Activated T-cell treated with anti-CD3 and anti-CD28 coated beads, Interleukin-2, amount 50 U/mL, for 72 hours (primary cell): ENCODE measurements at places on chromosomes 4 and X. TPM values are rescaled to one million over a fixed set of nuclear protein-coding genes. Genes with fewer than 3 reads are reported as not detected.

GRCh38 chr4:140609548-140610425 lies 41.0 kb upstream of the UCP1 start:
- no peak for DNase-seq

- DNase-seq: no peak
Measured at GRCh38 chr4:1255699-1256098, 6.8 kb upstream of the CTBP1 start.

- no peak for DNase-seq
Measured at GRCh38 chrX:40310447-40310846, 212.7 kb upstream of the BCOR start.

DNA sequence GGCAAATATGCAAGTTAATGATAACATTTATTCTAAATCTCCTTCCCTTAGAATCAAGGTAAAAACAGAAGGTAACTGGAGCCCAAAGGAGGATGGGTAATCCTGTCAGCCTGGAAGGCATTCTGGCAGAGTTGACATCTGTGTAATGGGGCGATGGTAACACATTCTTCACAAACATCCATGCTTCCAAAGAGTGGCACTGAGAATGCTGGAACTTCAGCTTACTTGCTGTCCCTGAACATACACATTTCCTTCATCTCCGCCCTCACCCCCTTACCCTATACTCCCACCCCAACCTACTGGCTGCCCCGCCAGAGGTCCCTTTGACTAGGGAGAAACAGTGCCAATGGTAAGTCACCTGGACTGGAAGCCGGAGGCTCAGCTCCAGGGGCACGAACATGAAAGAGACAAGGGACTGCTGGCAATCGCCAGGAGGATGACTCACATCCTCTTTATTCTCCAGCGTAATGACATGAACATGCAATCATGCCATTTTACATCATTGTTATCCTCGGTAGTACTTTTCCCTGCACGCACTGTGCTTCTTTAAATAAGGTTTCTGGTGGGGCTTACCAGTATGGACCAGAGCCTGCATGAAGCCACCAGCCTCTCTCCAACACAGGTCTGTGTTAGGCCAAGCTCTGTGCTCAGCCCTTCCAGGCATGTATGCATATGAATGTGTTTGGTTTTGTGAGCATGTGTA lies 694.2 kb upstream of the TENM3 start:
- no peak for DNase-seq

DNA sequence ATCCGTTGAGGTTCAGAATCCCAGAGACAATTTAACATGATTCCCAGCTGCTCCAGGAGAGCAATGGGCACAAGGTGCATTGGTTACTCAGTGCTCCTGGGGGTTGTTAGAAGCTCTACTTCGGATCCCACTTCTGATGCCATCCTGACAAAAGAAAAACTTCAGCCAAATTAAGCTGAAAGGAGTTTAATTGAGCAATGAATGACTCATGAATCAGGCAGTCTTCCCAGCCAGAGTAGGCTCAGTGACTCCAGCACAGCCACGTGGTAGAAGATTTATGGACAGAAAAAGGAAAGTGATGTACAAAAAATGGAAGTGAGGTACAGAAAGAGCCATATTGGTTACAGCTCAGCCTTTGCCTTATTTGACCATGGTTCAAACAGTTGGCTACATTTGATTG lies 95.7 kb downstream of the PWWP3B start:
- no peak for DNase-seq

- no peak for DNase-seq
Measured at GRCh38 chr4:128285085-128285997, 2.3 kb downstream of the PGRMC2 start.

- no peak for DNase-seq
Measured at GRCh38 chrX:139186991-139187390, 343.5 kb upstream of the F9 start.

GRCh38 chr4:109418588-109418987 lies 15.0 kb upstream of the SEC24B start:
- DNase-seq: no peak

DNA sequence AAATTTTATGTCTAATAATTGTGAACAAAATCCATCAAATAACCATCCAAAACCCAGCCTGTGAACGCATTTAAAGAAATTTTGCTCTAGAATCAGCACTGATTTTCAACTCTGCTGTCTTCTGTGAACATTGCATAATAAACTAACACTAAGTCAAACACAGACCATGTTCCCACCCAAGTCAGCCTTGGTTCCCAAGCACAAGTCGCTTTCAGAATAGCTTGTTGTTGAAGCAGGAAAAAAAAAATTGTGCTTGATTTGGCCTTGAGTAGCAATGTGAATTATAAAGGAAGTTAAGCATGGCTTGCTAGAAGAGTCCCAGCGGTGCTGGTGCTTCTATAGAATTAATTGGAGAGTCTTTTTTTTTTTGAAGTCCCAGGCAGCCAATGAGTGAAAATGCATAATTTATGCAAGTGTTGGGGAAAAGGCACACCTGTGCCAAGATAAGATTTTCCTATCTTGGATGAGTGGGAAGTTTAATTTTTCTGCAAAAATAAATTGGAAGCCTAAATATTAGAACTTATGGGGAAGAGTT lies 42.1 kb downstream of the HHIP start:
- no peak for DNase-seq

DNA sequence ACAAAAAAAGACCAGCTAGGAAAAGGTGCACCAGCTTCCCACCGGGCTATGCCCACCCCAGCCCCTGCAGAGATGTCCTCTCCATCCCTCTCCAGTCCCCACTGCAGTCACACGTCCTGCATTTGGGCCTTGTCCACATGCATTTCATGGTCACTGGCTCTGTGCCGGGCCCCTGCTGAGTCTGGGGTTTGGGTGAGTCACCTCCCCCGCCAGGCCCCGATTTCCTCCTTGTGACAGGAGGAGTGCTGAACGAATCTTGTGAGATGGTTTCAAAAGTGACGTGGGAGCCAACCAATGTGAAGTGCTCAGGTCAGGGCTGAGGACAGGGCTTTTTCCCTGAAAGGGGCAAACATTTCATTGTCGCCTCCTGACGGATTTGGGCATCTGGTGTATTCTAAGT lies 7.1 kb downstream of the CPZ start:
- DNase-seq: no peak

GRCh38 chrX:10098270-10098713 lies 58.5 kb upstream of the CLCN4 start:
- peak; percentile 65 for DNase-seq

DNA sequence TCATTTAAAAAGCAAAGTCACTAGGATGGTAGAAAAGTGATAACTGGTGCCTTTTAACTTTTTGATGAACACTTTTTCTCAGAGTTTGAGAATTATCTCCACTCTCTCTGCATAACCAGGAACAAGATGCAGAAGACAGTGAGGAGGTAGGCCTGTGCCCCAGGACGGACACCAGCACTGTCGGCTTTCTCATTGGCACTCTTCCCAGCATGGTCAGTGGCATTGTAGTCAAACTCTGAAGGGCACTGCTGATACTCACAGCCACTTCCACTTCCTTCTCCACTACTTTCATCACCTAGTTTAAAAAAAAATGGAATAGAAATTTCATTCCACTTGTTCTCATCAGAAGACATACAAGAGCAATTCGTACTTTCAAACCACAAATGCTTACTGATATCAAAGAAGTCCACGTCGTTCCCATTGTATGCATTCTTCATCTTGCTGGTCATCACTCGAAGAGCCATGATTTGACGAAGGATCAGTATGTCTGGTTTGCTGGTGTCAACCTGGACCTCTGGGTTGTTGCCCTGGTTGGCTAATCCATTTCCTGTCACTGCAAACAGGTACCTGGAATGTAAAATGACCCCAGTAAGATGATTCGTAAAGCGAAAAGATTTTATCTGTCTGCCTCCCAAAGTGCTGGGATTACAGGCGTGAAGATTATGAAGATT lies 84.8 kb upstream of the TFDP3 start:
- no peak for DNase-seq

GRCh38 chrX:23902419-23902818 lies 5.3 kb downstream of the APOO start:
- DNase-seq: no peak

DNA sequence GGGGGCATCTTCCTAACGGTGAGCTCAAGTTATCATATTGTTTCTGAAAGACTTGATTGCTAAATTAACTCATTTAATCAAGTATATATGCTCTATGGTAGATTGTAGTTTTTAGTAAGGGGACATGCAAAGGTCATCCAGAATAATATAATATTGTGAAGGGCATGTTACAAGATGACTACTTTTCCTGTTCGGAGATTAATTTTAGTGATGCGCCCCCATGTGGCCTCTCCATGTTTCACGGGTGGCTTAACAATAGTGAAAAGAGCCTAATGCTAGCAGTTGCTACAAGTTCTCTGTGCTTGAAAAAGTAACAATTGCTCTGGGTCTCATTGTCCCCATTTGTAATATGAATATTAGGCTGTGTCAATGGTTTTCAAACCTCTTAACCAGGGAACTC lies 12.2 kb downstream of the SMPX start:
- peak; percentile 34 for DNase-seq

- no peak for DNase-seq
Measured at GRCh38 chr4:159010100-159010499, 92.8 kb upstream of the RAPGEF2 start.

DNA sequence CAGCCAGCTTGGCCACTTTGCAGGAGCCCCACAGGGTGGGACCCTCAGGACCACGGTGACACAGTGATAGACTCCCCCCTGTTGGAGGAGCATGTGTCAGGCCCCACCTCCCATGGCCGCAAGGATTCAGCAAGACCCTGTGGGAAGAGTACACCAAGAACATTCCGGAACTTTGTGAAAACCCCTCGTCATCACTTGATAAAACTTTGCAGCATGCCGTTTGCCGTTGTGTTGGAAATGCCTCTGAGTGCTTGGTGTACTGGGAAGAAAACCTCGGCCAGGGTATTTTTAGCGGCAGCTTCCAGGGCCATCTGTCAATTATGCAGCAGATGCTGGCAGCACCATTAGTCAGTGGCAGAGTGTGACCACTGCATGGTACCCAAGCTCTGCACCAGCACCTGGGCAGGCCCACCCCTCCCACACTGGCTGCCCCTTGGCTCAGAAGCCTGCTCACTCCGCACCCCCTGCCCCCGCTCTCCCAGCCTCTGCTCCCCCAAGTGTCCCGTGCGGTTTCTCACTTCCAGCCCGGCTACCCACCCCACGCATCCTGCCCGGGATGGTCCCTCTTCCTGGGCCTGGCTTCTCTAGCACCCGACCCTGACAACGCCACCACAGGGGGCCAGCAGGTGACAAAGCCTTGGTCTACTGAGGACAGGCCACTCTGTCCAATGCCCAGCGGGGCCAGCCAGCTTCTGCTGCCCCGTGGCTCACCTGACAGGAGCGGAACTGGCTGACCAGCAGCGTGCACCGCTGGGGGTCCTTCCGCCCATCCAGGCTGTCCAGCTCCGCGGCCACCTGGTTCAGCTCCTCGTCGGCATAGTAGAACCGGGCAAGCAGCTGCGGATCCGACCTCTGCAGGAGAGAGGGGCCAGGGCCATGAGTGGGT lies 65.0 kb downstream of the ZFYVE28 start:
- no peak for DNase-seq

- peak; percentile 6 for DNase-seq
Measured at GRCh38 chrX:107716118-107716684, 59.4 kb downstream of the TSC22D3 start.

- no peak for DNase-seq
Measured at GRCh38 chr4:177427192-177427591, 15.0 kb downstream of the AGA start.

GRCh38 chr4:90007494-90008167 lies 113.0 kb downstream of the MMRN1 start:
- DNase-seq: no peak

DNA sequence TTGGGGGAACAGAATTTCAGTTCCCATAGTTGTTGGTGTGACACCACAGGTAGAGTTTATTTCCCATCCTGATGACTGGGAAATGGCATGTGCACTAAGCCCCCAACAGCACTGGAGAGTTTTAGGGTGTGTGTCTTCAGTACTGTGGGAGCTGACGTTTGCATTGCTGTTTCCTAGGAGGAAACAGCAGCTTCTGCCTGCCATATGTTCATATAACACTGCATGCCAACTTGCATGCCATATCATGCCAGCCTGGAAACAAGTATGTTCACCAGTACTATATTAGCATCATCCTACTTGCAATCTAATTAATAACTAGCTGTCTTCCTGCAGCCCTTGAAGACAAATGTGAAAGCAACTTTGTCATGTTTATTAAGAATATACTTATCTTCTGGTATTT lies 58.2 kb downstream of the NAA11 start:
- no peak for DNase-seq

GRCh38 chr4:117512414-117512813 lies 427.0 kb upstream of the TRAM1L1 start:
- DNase-seq: no peak

DNA sequence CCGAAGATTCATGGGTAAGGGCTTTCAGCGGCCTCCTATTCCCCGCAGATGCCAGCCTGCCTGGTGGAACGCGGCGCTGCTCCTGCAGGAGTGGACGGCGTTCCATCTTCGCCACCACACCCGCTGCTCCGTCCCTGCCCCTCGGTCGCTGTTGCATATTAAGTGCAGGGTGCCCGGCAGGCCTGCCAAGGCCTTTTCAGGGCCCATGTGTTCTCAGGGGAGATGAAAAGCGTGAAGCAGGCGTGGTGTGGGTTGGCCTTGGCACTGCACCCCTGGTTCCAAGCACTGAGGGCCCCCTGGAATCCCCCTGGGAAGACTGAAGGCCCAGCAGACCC lies 52.0 kb downstream of the SORCS2 start:
- no peak for DNase-seq

- no peak for DNase-seq
Measured at GRCh38 chr4:92035666-92036065, 268.1 kb upstream of the GRID2 start.

DNA sequence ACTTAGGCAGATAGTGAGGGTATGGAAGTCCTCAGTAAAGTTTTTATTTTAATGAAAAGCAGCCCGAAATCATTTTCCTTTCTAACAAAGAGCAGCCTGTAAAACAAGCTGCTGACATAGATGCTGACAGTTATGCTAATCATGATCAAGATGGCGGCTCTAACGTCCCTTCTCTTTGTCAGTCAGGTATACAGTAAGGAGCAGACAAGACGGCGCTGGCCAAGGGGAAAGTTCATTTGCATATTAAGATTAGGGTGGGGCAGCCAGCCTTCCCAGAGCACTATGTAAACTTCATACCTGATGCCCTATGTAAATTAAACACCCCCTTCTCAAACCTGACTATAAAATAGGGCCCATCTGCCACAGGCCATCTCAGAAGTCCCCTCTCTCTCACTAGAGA lies 76.9 kb downstream of the MAGEB10 start:
- no peak for DNase-seq

GRCh38 chr4:18938343-18939099 lies 917.0 kb upstream of the LCORL start:
- no peak for DNase-seq

GRCh38 chr4:178823673-178824295 lies 1381.5 kb upstream of the AGA start:
- no peak for DNase-seq

- DNase-seq: no peak
Measured at GRCh38 chrX:19057856-19058255, 64.4 kb downstream of the ADGRG2 start.

The CWH43 gene
- total RNA-seq: not detected

The KIF4A gene
- total RNA-seq: 26.4 TPM

The TRAM1L1 gene
- 0.19 TPM for total RNA-seq

The ETNPPL gene
- total RNA-seq: not detected

The ADH6 gene
- total RNA-seq: not detected

The CCDC110 gene
- total RNA-seq: 1.2 TPM

The ADRA2C gene
- total RNA-seq: not detected

The UNC5C gene
- 0.21 TPM for total RNA-seq

The SASH3 gene
- total RNA-seq: 148 TPM

The XAGE1A gene
- not detected for total RNA-seq

The SPANXN4 gene
- total RNA-seq: not detected

The TLR8 gene
- total RNA-seq: not detected
